IPS DF 6.9 (cell line): ENCODE measurements at places on chromosomes 7 and 10.

GRCh38 chr10:98694883-98695282 is 248.1 kb upstream of the HPS1 start:
- H3K27ac ChIP-seq, result no peak overlapping the region
- H3K4me1 ChIP-seq, result no peaks in the 10 kb centered on the region
- H3K4me3 ChIP-seq, result no peak overlapping the region

- H3K4me1 ChIP-seq, result no peaks in the 10 kb centered on the region
- H3K36me3 ChIP-seq, result no peaks in the 10 kb centered on the region
- DNase-seq, result no peak
- H3K27me3 ChIP-seq, result no peaks in the 10 kb centered on the region
- H3K27ac ChIP-seq, result no peak overlapping the region
Measured at GRCh38 chr7:106225856-106226255, 58.9 kb downstream of the NAMPT start.

- no peaks in the 10 kb centered on the region for H3K27me3 ChIP-seq
- no peak overlapping the region for H3K4me3 ChIP-seq
- H3K36me3 ChIP-seq, result no peaks in the 10 kb centered on the region
- no peak for DNase-seq
- H3K27ac ChIP-seq, result no peak overlapping the region
Measured at GRCh38 chr10:113518816-113519591, 33.8 kb upstream of the HABP2 start.

GRCh38 chr10:6247041-6247712 is 44.4 kb downstream of the PFKFB3 start:
- no peak for DNase-seq
- H3K27ac ChIP-seq, result no peak overlapping the region
- no peaks in the 10 kb centered on the region for H3K36me3 ChIP-seq
- no peak overlapping the region for H3K4me3 ChIP-seq
- H3K4me1 ChIP-seq, result no peaks in the 10 kb centered on the region
- H3K27me3 ChIP-seq, result no peaks in the 10 kb centered on the region

- H3K27ac ChIP-seq, result no peak overlapping the region
- H3K36me3 ChIP-seq, result no peaks in the 10 kb centered on the region
- no peaks in the 10 kb centered on the region for H3K27me3 ChIP-seq
Measured at GRCh38 chr10:23754179-23754578, 315.3 kb downstream of the OTUD1 start.

DNA sequence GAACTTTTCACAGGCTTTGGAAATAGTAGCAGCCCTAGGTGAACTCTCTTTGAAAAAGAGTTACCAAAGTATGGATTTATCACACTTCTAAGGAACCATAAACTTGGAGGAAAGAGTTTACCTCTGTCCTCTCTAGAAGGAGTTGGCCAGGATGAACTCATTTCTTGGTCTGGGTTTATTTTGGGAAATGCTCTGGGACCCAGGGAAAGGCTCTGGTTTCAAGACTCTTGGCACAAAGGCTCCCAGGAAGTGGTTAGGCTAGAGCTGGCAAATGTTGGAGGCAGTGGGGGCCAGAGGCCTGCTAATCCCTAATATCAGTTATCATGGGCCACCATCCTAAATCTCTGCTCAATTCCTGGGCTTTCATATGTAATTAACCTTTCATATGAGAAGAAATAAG is 36.3 kb upstream of the CDK6 start:
- no peaks in the 10 kb centered on the region for H3K4me1 ChIP-seq
- H3K27me3 ChIP-seq, result no peaks in the 10 kb centered on the region
- H3K4me3 ChIP-seq, result no peak overlapping the region
- no peak for DNase-seq
- no peaks in the 10 kb centered on the region for H3K36me3 ChIP-seq

DNA sequence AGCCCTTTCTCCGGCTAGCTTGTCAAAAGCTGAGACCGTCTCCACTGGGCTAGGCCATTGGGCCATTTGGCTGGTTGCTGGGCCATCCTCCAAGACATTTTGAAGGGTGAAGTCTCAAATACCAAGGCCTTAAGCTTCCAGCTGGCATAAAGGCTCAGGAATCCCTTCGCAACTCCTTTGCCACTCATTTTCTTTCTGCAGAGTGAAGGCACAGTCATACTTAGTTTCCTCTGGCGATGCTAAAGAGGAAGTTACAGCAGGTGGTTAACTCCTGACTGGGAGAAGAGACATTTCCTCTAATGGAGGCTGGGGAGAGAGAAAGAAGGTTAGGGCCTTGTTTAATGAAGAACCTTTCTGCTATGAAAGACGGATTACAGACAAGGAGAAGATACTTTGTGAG is 4.8 kb upstream of the REPIN1 start:
- peaks cover 9% of the 10 kb centered on the region for H3K4me1 ChIP-seq
- no peak for DNase-seq
- no peaks in the 10 kb centered on the region for H3K36me3 ChIP-seq
- no peaks in the 10 kb centered on the region for H3K27me3 ChIP-seq
- no peak overlapping the region for H3K27ac ChIP-seq

- no peaks in the 10 kb centered on the region for H3K36me3 ChIP-seq
- no peak overlapping the region for H3K4me3 ChIP-seq
Measured at GRCh38 chr7:23759671-23760391, 49.8 kb downstream of the STK31 start.

DNA sequence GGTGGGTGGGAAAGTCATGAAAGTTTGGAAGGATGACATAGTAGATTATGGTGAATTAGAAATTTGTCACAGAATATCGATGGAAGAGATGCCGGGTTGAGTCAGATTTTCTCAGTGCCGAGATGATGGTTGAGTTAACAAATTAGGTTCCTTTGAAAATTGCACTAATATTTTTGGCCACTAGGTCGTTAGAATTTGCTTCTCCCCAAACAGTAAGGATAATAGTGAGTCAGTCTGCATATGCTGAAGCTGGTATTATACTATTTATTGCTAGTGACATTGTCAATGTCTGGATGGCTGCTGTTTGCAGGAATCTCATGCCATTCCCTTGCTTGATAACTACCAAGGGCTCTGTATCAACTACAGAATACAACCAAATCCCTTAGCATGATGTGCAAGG is 37.7 kb upstream of the MINDY3 start:
- no peaks in the 10 kb centered on the region for H3K4me1 ChIP-seq
- no peaks in the 10 kb centered on the region for H3K36me3 ChIP-seq
- H3K27ac ChIP-seq, result no peak overlapping the region
- no peak for DNase-seq
- no peaks in the 10 kb centered on the region for H3K27me3 ChIP-seq
- no peak overlapping the region for H3K4me3 ChIP-seq

GRCh38 chr7:100693312-100694097 is 545 bp downstream of the GIGYF1 start:
- no peak for DNase-seq
- H3K4me3 ChIP-seq, result peak overlapping the region; percentile 88
- H3K36me3 ChIP-seq, result peaks cover 5% of the 10 kb centered on the region
- H3K27me3 ChIP-seq, result no peaks in the 10 kb centered on the region
- 0 out of 2 replicates have a peak, but pooled peaks cover 2% of the 10 kb centered on the region for H3K4me1 ChIP-seq
- no peak overlapping the region for H3K27ac ChIP-seq

GRCh38 chr7:72058579-72058978 is 353.6 kb downstream of the CALN1 start:
- H3K27me3 ChIP-seq, result no peaks in the 10 kb centered on the region
- no peaks in the 10 kb centered on the region for H3K36me3 ChIP-seq
- H3K4me1 ChIP-seq, result no peaks in the 10 kb centered on the region
- no peak overlapping the region for H3K4me3 ChIP-seq
- no peak overlapping the region for H3K27ac ChIP-seq
- no peak for DNase-seq

DNA sequence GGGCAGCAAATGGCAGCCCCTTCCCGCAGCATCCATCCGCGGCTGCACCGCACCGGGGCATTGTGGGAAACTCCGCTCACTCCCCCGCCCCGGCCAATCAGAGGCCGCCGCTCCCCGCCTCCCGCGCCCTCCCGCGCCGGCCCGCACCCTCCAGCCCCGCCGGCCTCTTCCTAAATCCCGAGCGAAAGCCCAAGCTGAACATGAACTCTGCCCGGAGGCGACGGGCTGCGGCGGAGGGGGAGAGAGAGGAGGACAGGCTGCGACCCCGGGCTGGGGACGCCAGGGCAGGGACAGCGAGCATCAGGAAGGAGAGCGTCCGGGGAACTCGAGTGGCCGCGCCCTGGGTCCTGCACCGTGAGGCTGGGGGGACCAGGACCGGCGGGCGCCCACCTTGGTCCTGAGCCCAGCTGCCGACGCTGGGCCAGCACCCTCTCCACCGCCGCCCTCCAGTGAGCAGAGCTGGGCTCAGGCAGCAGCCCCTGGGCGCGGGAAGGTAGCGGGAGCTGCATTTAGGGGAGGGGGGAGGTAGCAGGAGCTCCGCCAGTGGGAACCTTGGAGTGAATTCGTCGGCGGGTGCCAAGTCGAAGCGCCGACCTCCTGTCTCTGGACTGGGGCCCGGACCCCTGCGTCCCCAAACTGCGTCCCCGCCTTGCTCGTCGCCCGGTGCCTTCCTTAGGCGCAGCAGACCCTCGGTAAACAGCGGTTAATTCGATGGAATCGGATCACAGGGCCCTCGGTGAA is at the start of gene DGKI:
DGKI (minus strand) TSS at position 148 of the 741 bp plus-strand sequence.
- H3K4me1 ChIP-seq, result no peaks in the 10 kb centered on the region
- H3K27ac ChIP-seq, result no peak within 1 kb of the TSS
- no peak for DNase-seq
- peaks cover 27% of the 10 kb centered on the region for H3K27me3 ChIP-seq
- no peaks in the 10 kb centered on the region for H3K36me3 ChIP-seq

DNA sequence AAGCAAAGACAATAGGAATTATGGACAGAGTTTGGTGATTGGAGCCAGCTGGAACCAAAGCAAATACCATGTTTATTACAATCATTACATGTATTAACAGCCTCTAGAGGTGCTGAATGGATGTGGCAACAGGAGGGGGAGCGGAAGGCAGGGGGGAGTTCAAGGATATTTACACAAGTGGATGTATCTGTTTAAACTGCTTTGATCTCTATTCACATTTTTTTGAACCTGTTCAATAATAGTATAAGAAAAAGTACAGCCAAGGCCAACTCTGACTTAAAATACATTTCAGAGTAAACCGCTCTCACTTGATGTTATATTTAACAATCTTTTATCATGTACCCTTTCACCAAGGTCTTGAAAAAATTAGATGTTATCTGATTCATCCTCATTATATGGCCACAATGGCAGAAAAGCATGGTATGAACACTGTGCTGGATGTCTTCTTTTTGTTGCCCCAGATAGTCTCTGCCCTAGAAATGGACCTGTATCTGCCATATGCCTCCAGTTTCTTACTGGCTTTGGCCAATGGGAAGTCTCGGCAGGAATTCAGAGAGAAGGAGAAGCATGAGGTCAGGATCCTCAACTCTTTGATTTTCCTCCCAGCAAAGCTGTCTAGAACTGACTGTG is 88.2 kb upstream of the FAM133B start:
- H3K27ac ChIP-seq, result no peak overlapping the region
- H3K36me3 ChIP-seq, result no peaks in the 10 kb centered on the region
- no peaks in the 10 kb centered on the region for H3K4me1 ChIP-seq
- no peak for DNase-seq
- H3K4me3 ChIP-seq, result no peak overlapping the region

DNA sequence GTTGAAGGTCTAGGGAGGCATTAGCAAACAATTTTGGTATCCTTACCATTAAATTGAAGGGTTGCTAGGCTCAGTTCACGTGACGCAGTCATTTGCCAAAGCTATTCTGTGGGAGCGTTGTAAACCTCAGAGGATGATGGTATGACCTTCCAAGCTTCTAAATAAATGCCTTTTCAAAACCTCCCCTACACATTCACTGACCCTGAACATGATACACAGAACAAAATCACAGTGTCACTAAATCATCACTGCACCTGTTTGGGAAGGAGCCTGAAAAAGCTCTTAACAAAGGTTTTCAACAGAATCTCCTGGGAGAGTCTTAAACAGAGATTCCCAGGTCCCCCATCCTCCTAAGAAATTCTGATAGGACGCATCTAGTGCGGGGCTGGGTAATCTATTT is 13.2 kb upstream of the CCDC172 start:
- H3K4me3 ChIP-seq, result no peak overlapping the region
- H3K4me1 ChIP-seq, result no peaks in the 10 kb centered on the region
- H3K27ac ChIP-seq, result no peak overlapping the region
- H3K36me3 ChIP-seq, result no peaks in the 10 kb centered on the region
- no peak for DNase-seq
